ENCODE measurements at places on chromosomes 1 and 21.

DNA sequence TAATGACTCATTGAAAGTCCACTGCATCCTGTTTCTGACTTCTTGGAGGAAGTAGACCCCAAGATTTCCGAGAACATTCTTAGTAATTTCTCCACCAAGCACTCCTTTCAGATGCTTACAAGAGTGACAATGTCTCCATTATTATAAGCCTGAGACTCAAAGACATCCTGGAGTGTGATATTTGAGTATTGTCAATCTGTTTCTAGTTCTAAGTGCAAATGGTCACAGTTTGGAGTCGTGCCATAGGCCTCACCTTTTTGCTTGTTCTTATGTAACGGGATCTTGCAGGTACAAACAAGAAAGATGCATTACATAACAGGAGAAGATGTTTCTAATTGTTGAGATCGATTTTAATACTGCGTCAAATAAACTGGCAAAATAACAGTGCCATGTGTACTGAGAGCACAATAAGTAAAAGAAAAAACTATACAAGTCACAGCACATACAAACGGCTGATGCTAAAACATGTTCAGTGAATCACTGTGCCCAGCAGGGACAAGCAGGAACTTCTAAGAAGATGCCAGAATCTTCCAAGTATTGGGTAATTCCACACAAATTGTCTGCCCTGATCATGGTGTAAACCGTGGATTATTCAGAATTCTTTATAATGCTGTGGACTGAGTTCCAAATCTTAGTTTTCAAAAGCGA lies 54.1 kb downstream of the CD2 start:
- DNase-seq = no peak

- no peak for DNase-seq
Observed at GRCh38 chr1:119806489-119806888, 4.8 kb downstream of the REG4 start.

DNA sequence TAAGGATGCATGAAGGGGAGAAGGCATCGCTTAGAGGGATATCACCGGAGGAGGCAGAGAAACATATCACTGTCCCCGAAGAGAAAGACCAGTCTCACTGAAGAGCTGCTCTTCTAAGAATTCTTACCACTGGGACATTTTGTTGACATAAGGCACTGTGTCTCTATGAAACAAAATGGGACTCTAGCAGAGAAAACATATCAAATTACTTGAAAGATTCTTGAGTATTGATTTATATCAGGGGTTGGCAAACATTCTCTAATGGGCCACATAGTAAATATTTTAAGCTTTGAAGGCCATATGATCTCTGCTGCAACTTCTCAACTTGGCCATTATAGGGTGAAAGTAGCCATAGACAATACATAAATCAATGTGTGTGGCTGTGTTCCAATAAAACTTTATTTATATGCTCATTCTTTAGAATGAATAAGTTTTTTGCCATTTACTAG lies 41.0 kb upstream of the GREM2 start:
- no peak for DNase-seq

- DNase-seq = peak; percentile 32
Observed at GRCh38 chr1:199135901-199136300, 497.1 kb downstream of the PTPRC start.

GRCh38 chr21:45054927-45055612 lies 19.3 kb upstream of the ADARB1 start:
- no peak for DNase-seq

DNA sequence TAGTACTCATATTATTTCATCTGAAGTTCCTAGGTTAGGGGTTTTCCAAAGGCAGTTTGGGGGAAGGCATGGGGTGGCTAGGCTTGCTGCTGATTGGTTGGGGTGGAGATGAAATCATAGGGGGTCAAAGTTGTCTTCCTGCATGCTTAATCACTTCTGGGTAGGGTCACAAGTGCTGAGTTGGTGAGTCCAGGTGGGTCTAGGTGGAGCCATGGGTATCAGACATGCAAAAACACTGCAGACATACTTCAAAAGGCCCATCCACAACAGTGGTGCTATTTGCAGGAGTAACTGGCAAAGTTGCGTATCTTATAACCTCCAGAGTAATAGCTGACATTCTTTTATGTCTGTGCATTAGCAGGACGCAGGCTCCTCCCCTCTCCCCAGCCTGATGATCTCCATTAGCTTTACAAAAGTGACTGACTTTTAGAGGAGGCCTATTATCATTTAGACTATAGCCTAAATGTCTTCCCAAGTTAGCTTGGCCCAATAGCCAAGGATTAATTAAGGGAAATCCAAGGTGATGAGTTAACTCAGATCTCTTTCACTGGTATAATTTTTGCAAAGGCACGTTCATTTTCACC lies 374.4 kb upstream of the PRMT6 start:
- no peak for DNase-seq

DNA sequence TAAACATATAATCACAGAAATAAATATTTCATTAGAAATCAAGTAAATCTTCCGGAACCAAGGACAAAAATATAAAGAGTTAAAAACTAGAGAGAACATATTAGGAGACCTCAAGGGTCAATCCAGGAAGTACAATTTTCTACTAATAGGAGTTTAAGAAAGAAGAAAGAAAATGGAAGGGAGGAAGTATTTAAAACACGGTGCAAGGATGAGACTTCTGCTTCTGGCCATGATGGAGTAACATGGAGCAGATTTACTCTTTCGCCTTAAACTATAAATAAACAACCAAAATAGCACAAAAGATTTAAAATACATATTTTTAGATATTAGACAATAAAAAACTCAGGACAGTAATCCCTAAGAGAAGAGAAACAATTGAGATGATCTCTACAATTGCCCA lies 12.6 kb upstream of the IFNAR1 start:
- DNase-seq = no peak

DNA sequence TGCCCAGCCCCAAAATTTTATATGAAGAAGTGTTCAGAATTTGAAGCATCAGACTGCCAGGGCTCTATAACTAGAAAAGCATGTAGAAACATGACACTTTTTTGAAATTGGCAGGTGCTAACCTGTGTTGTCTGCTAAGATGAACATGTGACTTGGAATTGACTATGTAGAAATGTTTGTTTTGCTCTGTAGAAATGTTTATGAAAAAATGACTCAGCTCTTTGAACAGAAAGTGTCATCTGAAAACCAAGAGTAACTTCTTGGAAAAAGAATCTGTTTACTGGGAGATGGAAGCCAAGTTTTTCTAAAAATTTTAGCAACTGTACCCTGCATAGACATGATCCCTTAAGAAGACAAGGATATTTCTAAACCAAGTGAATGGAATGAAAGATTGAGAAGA lies 59.2 kb downstream of the LHX9 start:
- DNase-seq = no peak

- no peak for DNase-seq
Observed at GRCh38 chr1:166283190-166283589, 116.4 kb upstream of the FAM78B start.

DNA sequence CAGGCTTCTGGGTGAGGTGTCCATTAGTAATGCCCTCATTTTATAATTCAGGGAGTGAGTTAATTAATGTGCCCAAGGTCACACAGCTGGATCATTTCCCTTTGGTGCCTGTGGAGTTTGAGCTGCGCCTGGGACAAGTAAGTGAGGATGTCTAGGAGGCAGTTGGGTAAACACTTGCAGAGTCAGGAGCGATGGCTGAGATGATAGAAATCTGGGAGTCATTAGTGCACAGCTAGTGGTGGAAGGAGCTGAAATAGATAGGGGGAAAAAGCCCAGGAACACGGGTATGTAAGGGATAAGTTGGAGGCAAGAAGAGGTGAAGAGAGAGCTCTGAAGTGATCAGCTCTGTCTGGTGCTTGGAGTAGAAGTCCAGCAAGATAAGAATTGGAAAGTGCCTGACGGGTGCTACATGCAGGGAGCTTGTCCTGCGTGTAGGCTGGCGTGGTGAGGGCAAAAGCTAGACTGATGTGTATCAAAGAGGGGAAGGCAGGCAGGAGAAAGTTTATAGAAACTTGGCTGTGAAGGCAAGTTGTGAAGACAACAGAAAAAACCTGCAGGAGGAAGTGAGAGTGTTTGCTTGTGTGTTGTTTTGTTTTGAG lies 1.7 kb upstream of the SCAF4 start:
- no peak for DNase-seq

- no peak for DNase-seq
Observed at GRCh38 chr21:45473496-45474322, 68.5 kb downstream of the SLC19A1 start.

- DNase-seq = no peak
Observed at GRCh38 chr1:70455291-70455690, 44.2 kb downstream of the CTH start.

DNA sequence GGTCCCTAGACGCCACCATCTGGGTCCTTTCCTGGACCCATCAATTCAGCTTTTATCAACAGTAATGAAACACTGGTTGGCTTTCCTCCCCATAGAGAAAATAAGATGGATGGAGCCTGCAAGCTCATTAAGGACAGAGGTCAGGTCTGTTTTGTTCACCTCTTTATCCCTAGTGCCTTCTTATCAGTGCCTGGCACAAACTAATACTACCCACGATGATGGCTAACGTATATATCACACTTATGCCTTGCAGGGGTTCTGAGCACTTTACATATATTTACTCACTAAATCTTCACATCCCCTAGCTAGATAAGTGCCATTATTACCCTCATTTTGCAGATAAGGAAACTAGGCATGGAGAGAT lies 5.1 kb upstream of the UBXN10 start:
- no peak for DNase-seq

GRCh38 chr1:31040038-31040437 lies 25.5 kb downstream of the PUM1 start:
- no peak for DNase-seq

All from NCI-H1105 (cell line).